Mucosa of gallbladder (tissue), 1 donor: ENCODE measurements at places on chromosomes 5 and 9. TPM values are rescaled to one million over a fixed set of nuclear protein-coding genes. Genes with fewer than 3 reads are reported as not detected.

DNA sequence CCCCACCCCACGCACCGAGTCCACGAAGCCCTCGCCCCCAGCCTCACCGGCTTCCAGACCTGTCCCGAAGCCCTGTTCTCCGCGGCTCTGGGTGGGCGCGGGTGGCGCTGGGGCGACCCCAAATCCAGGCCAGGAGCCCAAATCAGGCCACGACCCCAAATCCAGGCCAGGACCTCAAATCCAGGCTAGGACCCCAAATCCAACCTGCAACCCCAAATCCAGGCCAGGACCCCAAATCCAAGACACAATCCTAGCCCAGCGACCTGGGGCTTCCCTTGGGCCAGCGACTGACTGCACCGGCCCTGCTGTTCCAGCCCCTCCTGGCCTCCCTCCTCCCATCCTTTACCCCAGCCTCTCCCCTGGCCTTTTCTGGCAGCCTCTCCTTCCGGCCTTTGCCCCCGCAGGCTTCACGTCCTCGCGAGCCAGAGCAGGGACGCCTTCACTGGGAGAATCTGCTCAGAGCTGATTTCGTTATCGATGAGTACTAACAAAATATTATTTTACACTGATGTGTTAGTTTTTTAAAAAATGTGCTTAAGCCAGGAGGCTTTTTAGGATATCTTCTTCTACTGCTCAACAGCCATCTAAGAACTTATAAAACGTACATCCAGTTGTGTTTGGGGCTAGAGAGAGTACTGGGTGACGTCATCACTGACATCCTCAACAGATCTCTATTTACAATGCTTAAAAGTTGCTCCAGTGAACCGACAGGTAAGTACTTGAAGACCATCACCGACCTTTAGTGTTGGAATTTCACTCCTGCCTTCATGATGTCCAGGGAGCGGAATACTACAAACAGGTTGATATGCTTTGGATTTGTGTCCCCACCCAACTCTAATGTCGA lies 34.7 kb downstream of the TRIP13 start:
- no peak for DNase-seq

DNA sequence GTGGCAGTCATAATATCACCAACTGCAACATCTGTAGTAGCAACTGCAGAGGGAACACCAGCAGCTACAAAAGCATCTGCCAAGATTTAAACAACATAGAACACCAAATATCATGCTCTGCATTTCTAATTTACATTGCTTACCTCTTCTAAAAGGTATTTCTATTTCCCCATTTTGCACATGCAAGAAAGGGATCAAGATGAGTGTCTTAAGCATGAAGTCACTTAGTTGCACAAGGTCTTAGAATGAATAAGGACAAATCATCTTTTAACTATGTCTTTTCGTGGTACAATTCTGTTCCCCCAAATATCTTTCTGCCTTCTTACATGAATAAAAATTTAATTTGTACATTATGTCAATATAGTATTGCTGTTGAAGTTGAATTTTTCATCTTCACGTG lies 1746.4 kb downstream of the EFNA5 start:
- no peak for DNase-seq

GRCh38 chr9:114973216-114973615 lies 42.8 kb upstream of the TNFSF8 start:
- no peak for DNase-seq

DNA sequence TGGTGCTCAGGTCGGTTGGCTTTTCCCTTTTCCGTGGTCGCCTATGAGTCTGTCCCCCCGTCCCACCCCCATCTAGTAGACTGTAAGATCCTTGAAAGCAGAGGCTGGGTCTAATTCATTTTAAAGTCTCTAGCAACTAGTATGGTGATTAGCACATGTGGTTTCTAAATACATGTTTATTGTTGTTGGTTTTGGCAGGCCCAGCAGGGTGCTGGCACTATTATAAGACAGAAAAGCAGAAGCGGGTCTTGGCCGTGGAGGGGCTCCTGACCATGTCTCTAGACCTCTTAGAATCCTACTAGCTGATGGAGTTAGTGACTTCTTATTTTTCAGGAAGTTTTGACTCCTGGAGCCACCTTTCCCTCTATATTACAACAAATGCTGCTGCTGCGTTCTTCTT lies 61.5 kb upstream of the TNFSF8 start:
- DNase-seq = no peak

Gene ANXA1
- 55.5 TPM for total RNA-seq
